ENCODE measurements at places on chromosomes 16 and 17.

DNA sequence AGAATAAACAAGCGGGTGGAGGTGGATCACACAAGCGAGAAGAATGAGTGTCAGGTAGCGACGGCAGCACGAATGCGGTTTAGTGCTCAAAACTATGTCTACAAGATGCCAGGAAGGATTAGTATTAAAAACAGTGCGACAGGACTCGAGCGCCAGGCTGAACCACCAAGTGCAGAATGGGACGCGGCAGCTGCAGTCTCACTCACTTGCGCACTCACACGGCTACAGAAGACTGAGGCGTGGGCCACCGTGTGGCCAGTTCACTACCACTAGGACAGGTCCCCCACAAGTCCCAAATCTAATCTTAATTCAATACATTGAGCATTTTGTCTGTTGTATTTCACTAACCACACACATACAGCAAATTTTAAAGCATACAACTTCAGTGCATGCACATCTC is 35.7 kb upstream of the TRAP1 start:
- no peak for DNase-seq

GRCh38 chr16:106623-107324 is 28.7 kb downstream of the MPG start:
- DNase-seq: peak; percentile 36

DNA sequence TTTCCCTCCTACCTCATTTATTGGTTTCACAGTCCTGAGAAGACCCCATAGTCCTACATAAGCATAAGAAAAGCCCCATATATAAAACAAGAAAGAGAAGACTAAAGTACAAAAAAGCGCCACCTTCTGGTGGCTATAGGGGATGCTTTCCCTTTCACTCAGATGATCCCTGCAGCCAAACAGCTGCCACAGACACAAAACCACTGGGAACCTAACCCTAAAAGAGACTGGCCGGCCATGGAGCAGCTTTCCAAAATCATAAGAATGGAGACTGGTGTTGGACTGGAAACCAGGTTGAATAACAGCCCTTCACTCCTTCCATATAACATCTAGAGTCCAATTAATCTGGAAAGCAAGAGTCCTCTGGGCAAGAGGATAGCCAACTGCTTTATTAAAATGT is 11.4 kb downstream of the DYNC1LI2 start:
- no peak for DNase-seq

DNA sequence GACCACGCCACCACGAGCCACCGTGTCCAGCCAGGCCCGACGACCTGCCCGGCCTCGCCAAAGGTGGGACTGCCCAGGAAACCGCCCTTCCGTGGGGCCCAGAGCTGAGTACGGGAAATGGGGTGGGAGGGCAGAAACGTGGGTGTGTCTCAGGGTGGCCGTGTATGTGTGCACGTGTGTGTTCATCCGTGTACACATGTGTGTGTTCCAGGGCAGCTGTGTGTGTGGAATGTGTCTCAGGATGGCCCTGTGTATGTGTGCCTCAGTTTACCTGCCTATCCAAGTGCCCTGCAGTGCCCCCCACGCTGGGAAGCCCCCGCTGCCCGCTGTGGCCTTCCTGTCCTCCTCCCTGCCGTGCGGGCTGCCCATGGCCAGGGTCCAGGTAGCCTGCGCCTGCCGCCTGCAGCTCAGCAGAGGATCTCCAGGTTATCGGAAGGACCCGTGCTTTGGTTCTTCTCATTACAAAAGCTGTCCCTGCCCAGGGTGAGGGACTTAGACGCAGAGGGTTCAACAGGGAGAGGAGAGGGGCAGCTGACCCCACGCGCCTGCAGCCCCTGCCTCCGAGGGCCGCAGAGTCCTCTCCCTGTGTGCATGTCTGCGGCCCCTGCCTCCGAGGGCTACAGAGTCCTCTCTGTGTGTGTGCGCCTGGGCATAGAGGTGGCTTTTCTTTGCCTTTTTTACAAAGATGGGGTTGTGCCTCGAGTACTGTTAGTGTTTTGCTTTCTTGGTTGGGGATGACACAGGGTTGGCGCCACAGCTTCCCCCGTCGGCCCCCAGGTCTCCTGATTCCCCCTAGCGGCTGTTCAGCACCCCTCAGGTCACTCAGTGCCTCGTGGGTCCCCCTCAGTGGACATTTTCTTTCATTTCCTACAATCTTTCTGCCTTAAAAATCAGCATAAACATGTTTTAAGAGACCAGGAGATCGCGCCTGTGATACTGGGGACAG is 23.6 kb downstream of the ZNF469 start:
- DNase-seq: no peak

GRCh38 chr17:45437465-45438283 is 5.0 kb upstream of the ARHGAP27 start:
- no peak for DNase-seq

GRCh38 chr16:88508868-88509748 is 56.0 kb downstream of the ZFPM1 start:
- DNase-seq: no peak

GRCh38 chr16:46736695-46737094 is 11.4 kb downstream of the MYLK3 start:
- no peak for DNase-seq

GRCh38 chr16:10965440-10966061 is 21.2 kb downstream of the CLEC16A start:
- DNase-seq: no peak

DNA sequence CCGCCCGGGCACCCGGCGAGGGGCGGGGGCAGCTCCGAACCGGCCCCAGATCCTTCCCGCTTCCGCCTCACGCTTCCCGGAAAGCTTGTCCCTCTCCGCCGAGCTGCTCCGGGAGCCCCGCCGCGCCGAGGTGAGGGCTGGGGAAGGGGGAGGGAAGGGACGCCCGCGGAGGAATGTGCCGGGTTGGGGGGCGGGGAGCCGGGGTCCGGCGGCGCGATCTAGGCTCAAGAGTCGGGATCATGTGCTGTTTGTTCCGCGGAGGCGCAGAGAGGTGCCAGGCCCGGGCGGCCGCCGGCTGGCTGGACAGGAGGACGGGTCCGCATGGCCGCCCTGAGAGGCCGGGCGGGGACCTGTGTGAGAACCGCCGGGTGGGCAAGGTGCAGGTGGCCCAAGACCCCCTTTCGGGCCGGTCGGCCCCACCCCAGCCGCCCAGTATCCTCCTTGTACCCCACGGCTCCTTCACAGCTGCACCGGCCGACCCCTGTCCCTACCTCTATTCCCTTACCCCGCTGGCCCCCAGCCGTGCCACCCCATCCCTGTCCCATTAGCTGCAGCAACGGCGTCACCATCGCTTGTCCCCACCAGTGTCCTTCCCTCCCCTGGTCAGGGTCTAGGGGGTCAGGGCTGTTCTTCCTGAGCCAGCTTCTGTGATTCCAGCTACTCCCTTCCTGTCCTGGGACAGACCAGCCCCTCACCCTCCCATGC is 429 bp downstream of the KIF1C start:
- DNase-seq: no peak

DNA sequence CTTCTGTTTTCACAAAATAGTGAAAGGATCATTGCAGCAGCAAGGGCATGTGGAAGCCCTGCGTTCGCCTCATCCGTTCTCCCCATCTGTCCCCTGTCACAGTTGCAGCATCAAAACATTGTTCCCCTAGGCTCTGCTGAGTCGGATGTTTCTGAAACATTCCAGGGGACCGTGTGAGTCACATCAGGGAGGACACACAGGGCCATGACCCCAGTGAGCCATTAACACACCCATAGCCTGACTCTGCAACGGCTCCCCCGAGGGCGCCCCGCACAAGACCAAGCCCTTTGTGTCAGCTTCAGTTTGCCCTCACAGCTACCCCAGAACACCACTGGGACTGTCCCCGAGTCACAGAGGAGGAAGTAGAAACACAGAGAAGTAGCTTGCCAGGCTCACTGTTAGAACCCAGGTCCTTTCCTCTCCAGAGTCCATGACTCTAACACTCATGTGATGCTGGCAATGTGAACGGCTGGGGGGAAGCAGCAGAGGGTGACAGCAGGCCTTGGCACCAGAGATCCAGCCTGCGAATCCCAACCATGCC is 63.3 kb upstream of the HSBP1 start:
- DNase-seq: peak; percentile 31

DNA sequence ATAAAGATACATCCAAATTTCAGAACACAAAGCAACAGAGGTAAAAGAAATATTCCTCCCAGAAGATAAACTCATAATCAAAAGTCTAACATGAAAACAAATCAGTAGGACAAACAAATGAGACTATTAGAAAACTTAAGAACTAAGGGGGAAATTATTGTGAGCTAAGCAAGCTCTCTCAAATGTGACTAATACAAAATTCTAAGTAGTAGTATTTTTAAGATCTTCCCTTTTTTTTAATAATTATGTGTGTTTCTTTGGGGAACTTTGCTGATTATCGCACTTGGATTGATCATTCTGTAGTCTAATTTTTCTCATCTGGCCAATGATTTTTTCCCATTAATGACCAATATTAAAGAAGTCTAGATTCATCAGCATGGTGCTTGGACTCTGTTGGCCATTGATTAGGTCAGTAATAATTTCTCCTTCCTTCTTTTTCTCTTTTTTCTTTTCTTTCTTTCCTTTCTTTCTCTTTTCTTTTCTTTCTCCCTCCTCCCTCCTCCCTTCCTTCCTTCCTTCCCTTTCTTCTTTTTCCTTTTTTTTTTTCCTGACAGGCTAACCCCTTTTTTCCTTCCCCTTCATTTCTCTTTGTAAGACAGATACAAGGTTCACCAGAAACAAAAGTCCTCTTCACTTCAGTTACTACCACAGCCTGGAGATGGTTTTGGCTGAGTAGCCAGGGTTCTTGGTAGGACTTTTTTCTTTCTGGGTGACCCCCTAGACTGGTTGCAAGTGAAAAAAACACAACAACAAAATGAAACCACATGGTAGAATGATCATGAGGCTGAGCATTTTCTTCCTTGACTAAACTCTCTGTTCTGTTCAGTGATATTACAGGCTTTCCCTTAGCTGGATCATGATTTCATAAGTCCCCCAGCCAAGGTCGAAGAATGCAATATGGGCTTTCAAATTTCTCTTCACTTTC is 2.9 kb upstream of the ABCA6 start:
- no peak for DNase-seq

GRCh38 chr16:3696425-3697218 is 20.7 kb downstream of the TRAP1 start:
- no peak for DNase-seq

DNA sequence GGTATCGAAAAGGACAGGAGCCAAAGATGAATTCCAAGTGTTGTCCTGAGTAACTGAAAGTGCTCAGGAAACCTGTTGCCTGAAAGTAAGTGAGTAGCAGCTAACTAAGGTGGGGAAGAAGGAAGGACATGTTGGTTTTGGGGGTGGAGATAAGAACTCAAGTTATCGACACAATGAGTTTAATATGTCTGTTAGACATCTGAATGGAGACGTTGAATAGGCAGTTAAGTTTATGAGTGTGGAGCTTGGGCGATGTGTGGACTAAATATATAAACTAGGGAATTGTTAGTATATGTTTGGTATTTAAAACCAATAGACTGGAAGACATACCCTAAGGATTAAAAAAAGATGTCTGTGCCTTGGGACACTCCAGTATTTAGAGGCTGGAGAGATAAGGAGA is 82.7 kb upstream of the ASIC2 start:
- DNase-seq: no peak

DNA sequence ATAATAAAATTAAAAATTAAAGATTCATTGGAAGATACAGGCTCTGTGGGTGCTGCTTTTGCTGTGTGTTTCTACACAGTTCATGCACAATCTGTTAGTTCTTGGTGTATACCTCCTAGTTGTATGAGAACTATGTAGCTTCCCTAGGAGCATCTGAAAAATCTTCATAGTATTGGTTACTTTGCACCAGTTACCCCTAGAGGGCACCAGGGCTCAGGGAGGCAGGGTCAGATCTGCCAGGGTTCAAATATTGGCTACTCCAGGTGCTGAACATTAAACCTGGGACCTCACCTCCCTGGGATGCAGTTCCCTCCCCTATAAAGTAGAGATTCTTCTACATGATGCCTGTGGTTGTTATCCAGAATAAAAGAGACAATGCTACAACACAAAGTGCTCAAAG is 583.0 kb upstream of the CDH11 start:
- DNase-seq: no peak

DNA sequence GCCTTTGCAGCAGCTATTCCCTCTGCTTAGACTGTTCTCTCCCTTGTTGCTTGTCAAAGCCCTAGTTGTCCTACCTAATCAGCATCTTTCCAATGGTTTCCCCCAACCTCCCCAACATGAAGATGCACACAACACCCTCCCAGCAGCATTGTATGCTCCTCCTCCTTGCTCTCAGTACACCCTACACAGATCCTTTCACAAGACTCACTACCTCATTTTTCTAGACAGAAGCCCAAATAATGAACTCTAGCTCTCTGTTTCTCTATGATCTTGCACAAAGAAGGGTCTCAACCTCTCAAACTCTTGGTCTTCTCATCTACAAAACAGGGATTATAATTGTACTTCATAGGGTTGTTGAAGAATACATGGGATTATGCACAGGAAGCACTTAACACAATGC is 19.4 kb downstream of the PSME3IP1 start:
- DNase-seq: no peak
